ENCODE measurements at places on chromosomes 12 and 14.
A peak's percentile ranks its signal among the peaks of the same experiment; 100 is the strongest.

- peak; percentile 70 for DNase-seq
Observed at GRCh38 chr12:55728186-55728938, 447 bp downstream of the CD63 start.

DNA sequence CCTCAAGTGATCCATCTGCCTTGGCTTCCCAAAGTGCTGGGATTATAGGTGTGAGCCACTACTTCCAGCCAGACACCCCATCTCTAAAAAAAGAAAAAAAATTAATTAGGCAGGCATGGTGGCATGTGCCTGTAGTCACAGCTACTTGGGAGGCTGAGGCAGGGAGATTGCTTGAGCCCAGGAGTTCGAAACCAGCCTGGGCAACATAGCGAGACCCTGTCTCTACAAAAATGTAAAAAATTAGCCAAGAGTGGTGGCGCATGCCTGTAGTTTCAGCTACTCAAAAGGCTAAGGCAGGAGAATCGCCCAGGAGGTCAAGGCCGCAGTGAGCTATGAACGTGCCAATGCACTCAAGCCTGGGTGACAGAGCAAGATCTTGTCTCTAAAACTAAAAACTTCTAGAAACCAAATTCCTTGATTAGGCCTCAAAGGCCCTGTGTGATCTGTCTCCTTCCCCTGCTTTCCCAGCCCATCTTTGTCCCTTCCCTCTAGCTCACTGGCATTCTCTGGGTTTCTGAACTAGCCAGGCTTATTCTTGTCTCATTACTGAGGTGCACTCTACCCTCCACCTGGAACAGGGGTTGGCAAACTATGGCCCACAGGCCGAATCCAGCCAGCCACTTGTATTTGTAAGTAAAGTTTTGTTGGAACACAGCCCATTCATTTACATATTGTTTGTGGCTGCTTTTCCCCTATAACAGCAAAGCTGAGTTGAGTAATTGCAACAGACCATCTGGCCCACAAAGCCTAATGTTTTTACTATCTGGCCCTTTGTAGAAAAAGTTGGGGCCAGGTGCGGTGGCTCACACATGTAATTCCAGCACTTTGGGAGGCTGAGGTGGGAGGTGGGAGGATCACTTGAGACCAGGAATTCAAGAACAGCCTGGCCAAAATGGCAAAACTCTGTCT lies 17.2 kb upstream of the TPCN1 start:
- no peak for DNase-seq

DNA sequence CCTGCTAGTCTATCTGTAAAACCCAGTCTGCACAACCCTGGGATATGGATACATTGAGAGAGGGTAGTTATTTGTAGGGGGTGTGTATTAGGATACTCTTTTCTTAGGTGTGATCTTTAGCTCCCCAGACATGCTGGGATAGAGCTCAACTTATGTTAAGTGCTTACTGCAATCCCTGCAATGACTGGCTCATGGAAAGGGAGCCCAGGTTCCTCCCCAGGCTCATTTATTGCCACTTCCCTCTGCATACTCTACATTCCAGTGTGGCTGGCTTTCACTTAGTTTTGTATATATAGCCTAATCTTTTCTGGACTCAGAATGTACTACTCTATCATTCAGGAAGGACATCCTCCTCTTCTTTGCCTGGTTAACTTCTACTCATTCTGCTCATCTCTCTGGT lies 172.0 kb downstream of the SYT10 start:
- DNase-seq = no peak

DNA sequence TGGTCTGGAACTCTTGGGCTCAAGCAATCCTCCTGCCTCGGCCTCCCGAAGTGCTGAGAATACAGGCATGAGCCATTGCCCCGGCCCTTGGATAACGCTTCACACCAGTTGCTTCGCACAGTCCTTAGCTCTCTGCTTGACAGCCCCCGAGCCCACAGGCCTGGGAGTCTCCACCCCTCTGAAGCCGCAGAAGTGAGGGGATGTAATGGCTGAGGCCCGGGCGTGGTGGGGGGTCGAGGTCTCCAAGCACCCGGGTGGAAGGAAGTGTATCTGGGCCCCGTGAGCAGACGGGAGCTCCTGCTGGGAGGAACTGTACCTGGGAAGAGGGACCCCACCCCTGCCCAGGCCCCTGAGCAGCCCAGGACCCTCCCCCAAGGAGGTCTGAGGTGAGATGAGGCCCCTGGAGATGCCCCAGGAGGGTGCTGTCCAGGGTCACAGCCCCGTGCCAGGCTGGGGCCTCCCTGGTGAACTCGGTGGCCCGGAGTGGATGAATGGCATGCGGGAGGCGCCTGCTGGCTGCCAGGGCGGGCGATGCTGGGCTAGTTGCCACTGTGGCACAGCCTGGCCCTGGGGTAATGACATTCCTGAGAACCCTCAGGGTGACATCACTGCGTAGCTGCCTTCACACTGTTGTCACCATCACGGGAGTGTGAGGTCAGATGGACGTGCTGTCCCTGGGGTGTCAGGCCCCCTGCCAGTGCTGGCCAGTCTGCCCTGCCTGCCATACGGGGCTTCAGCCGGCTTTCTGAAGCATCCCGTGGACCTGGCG lies 48.9 kb downstream of the KIF26A start:
- DNase-seq = no peak

DNA sequence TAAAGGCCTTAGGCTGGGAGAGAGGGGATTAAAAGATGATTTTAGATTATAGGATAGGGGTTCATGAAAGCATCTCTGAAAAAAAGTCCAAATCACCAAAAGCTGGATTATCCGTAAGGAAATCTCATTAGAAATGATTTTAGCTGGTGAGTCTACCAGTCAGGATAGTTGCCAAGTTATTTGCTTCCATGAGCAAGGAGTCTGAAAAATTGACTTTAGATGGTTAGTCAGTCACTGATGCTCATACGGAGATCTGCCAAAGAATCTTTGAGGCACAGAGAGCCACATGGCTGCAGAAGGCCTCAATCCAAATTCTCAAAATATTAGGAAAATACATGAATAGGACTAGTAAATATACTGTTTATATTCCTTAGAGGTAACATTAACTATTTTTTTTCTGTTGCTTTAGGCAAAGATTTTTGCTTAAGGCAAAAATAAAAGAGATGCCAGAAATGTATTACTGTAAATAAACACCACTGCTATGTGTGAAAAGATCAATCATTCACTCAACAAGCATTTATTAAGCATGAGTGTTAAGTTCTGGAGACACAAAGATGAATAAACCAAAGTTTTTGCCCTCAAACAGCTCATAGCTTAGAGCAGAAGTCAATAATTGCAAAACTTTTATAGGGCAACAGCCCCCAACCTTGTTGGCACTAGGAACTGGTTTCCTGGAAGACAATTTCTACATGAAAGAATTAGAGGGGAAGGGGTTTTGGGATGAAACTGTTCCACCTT lies 105.2 kb downstream of the BBS10 start:
- DNase-seq = no peak
